ENCODE measurements at places on chromosomes 3 and 15. TPM values are rescaled to one million over a fixed set of nuclear protein-coding genes. Genes with fewer than 3 reads are reported as not detected.

GRCh38 chr3:73461547-73461946 is 163.2 kb downstream of the PDZRN3 start:
- DNase-seq: no peak

GRCh38 chr3:12334786-12335185 is 45.9 kb downstream of the PPARG start:
- DNase-seq: no peak

DNA sequence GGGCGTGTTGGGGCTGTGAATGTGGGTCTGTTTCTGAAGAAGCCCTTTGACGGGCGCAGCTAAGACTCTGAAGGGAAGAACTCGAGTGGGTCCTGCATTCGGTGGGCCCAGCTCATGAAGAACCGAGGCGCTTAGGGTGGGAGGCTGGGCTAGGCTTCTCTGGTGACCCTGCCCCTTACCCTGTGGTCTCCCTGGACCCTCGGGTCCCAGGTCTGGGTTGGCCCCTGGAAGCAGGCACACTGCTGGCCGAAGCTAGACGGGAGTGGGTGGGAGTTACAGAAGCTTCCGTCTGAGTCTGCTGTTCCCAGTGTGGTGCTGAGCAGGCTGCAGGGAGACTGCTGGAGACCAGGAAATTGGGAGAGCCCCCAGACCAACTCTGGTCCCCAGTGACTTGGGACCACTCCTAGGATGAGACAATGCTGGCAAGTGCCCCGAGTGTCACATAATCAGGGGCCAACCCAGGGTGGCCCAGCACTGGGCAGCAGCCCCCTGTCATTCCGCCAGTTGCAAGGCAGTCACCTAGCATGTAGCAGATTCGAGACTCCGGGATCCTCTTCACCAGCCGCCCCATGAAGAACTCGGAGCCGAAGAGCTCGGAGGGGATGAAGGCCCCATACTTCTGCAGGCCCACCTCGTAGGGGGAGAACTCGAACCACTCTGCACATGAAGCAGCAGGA is 16.7 kb upstream of the EHD4 start:
- no peak for DNase-seq

DNA sequence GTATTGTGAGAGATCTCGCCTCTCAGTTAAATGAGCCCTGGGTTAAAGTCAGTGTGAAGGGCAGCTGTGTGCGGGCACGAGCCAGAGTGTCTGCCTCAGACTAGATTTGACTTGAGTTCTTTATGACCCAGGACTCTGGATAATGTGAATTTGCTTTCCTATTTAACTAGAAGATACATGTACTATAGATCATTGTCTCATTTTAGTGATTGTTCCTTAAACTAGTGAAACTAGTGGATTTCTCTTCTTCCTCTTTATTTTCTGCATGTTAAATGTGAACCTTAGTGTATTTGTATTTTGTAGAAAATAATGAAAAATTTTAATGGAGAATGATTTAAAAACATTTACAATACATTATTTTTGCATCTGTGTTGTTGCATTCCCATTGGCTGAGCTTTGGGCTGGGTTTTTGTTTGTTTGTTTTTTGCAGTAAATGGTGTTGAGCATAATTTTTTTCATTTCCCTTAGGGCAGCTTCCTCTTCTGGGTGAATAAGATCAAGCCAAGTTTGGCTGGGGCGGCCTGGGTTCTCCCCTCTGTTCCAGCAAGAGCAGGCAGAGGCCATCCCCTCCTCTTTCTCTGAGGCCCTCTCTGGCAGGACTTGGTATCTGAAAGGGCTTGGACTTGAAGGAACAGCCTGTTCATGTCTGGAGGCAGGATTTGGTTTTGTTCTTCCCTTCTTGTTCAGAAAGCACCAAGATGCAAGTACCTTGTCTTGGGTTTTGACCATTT is 15.0 kb downstream of the GCSAM start:
- DNase-seq: no peak

DNA sequence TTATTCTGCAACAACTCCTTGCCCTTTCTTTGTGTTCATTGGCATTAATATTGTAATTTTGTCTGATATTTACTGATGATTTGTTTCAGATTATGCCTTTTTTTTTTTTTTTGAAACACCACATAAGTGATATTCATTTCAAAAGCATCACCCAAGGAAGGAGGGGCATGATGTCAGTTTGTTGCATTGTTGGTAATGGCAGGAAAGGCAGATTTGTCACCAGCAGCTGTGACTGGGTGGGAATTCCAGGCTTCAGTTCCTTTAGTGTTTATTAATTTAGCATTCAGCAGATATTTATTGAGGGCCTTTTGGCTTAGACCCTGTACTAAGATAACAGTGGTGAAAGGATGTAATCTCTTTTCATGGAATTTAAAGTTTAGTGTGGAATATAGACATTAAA is 19.5 kb downstream of the SENP2 start:
- no peak for DNase-seq

DNA sequence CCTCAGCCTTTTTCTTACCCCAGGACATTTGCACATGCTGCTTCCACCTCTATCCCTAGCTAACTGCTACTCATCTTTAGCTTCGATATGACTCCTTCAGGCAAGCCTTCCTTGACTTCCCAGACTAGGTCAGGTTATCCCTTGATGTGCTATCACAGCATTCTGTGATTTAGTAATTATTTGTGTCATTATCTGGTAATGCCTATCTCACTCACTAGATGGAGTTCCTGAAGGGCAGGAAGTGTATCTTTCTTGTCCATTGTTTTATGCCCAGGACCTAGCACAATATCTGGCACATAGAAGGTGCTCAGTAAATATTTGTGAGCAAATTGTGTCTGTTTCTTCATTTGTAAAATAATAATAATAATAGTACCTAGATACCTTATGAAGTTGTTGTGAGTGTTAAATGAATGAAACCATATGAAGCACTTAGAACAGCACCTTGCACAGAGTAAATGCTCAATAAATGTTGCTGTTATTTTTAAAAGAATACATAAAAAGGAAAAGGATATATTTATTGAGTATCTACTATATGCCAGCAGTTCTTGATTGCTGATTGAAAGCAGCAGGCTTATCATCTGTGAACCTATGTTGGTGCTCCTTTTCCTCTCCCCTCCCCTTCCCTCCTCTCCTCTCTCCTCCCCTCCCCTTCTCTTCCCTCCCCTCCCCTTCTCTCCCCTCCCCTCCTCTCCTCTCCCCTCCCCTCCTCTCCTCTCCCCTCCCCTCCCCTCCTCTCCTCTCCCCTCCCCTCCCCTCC is 31.5 kb downstream of the SQOR start:
- no peak for DNase-seq

- DNase-seq: peak; percentile 92
These were observed at the start of gene IRAK2 for GRCh38 chr3:10164546-10165393. Gene IRAK2 (plus strand): TSS chr3:10164919. CDS start chr3:10164955, 36 bp downstream.

DNA sequence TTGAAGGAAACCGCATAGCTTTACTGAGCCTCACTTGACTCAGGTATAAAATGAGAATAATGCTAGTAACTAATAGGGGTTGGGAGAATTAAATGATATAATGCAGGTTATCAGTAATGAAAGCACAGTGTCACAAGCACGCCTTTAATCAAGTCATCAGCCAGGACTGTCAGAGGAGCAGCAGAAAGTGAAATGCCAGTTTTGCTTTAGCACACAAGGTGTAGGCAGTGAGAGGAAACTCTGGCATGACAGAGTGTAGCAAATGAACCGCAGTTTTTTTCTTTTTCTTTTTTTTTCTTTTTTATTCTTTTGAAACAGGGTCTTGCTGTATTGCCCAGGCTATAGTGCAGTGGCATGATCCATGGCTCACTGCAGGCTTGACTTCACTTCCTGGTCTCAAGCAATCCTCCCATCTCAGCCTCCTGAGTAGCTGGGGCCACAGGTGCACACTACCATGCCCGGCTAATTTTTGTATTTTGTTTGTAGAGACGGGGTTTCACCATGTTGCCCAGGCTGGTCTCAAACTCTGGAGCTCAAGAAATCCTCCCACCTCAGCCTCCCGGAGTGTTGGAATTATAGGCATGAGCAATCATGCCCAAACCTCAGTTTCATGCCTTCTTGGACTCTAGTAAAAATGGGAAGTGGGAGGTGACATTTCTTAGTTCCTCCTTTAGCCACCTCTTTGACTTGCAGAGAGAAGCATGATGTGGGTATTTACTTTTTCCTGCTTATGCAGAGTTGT is 9.7 kb upstream of the SCAANT1 start:
- no peak for DNase-seq

GRCh38 chr15:55868707-55869106 is 124.7 kb downstream of the NEDD4 start:
- no peak for DNase-seq

DNA sequence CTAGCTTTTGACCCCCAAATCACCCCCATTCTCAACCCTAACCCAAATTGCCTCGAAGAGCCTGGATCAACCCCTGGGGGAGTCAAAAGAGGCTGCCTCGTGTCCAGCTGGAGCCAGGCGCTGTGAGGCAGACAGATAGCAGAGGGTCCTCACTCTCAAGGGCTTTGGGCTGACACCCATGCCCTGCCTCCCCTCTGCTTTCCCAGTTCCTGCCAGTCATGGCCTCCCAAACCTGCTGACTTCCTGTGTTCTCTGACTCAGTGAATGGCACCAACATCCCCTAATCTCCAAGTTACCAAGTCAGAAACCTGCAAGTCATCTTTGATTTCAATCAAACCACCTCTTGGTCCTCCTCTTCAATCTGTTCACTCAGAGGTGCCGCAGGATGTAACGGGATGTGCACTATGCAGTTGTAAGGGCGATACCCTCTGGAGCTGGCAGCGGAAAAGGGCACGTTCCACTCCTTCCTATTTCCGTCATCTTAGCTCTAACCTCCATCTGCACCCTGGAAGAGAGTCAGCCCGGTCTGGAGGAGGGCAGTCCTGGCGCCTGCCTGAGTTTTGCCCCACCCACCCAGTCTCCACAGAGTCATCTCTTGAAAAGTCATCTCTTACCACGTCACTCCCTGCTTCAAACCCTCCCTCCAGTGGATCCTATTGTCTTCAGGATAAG is 52.4 kb upstream of the FAM174B start:
- no peak for DNase-seq

SLC12A1 gene
- not detected for total RNA-seq

CCDC80 gene
- total RNA-seq: 78.2 TPM

GRK7 gene
- not detected for total RNA-seq
